IMR-90 (cell line): ENCODE measurements at places on chromosomes 6 and 20. TPM values are rescaled to one million over a fixed set of nuclear protein-coding genes. Genes with fewer than 3 reads are reported as not detected.

ARMC12 gene
- 0.56 and 0.74 TPM in 2 replicates for polyA plus RNA-seq

OPN5 gene
- not detected in 2 replicates for polyA plus RNA-seq

RAMACL gene
- 0.17 and 0.46 TPM in 2 replicates for polyA plus RNA-seq

MACROD2 gene
- 0.06 TPM in 1 of 2 replicates, not detected in the other for polyA plus RNA-seq

C20orf144 gene
- polyA plus RNA-seq = 0.16 and 0.19 TPM in 2 replicates

UQCC2 gene
- polyA plus RNA-seq = 34.5 and 44.5 TPM in 2 replicates

CST8 gene
- not detected in 2 replicates for polyA plus RNA-seq

HDAC2 gene
- polyA plus RNA-seq = 97.5 and 122 TPM in 2 replicates

ID4 gene
- 3.6 and 7.3 TPM in 2 replicates for polyA plus RNA-seq

TP53TG5 gene
- not detected in 2 replicates for polyA plus RNA-seq

TXNDC5 gene
- polyA plus RNA-seq = 239 and 274 TPM in 2 replicates

KIAA0408 gene
- 1.4 and 2.9 TPM in 2 replicates for polyA plus RNA-seq

TCP11 gene
- polyA plus RNA-seq = 0.30 and 0.34 TPM in 2 replicates

HSPA12B gene
- not detected in 2 replicates for polyA plus RNA-seq

TIAM2 gene
- 2.4 and 3.1 TPM in 2 replicates for polyA plus RNA-seq

DNA sequence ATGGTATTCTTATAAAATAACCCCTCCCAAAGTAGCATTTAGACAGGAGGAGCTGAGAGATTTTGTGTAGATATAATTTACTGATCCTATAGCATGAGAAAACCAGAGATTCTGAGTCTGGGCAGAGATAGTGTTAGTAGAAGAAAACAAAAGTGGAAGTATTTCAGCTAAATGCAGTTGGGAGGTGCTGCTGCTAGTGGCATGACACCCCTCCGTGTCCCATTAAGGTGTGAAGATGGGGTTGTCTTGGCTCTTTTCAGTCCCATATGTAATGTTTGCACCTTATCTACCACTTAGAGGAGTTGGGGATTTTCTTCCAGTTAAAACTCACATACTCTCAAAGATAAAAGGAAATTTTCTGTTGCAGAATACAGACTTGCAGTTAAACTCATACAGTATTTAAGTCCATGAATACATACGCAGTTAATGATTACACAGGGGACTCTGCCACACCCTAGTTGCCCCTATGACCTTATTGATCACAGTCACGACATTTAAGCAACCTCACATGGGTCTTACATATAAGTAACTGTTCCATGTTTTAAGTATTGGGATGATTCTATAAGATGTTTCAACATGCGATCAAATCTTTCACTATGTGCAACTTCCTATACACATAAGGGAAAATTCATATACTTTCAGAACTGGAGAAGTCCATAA is 11.5 kb downstream of the TAAR2 start:
- DNase-seq = no peak

DNA sequence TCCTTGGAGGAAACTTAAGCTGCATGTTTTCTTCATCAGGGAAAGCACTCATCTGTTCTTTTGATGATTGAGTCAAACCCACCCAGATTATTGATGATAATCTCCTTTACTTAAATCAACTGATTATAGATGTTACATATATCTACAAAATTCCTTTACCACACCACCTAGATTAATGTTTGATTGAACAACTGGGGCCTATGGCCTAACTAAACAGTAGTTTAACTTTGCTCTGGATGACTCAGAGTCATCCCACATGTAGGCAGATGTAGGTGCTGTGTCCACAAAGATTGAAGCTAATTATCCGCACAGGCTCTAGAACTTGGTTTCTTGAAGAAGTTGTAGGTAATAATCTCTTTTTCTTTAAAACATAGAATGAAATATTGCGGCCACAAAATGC is 42.2 kb downstream of the PKIB start:
- peak; percentile 24 for DNase-seq

DNA sequence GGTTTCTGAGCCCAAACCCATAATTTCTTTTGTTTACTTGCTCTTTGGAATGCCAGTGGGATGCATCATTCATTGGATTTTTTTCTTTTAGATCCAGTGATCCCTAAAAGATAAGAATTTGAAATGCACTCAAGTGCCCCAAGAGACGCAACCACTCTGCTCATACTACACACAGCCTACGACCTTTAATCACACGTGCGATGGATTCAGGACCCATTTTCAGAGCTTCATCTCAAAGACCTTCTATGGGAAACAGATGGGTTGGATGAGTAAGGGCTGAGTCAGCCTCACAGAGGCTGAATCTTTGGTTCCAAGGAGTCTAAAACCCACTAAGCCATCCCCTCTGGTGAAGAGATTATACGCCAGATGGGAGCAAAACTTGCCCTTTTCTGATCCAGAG is 265.5 kb upstream of the EXOC2 start:
- peak; percentile 89 for DNase-seq

DNA sequence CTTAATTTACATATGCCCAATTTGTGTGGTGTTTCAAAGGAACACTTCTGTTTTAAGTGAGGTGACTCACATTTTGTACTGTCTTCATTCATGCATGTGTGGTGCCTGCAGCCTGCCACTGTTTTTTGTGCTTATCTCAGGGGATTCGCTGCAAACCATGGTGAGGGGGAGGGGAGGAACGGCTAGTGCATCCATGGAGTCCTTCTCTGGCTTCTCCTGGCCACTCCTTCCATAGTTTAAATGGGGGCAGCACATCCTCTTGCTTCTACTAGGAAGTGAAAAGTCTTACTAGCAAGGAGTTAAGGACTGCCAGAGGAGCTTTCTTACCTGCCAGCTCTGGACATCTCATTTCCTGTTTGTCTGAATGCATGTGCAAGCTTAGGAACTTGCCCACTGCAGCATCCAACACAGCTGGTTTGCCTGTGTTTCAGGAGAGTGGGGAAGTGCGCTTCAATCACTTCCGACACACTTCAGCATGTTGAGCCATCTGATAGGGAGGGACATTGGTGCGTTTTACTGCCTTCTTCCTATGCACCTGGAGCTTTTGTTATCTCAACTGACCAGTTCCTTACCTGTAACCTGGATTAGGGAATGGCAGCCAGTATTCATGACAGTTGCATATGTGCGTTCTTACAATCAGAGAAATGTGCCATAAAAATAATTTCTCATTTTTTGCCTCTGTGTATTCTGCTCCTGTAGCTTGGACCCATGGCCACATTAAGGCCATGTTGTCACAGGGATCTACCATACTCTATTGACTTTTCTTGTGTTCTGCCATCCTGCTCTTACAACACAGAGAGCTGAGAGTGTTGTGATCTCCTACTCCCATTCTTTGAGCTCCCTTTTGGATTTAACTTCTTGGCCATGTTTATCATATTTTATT is 211.3 kb downstream of the ARID1B start:
- DNase-seq = no peak

GRCh38 chr6:109767961-109768360 is 76.9 kb downstream of the FIG4 start:
- no peak for DNase-seq

GRCh38 chr6:122109075-122109474 is 290.4 kb upstream of the HSF2 start:
- DNase-seq = no peak

DNA sequence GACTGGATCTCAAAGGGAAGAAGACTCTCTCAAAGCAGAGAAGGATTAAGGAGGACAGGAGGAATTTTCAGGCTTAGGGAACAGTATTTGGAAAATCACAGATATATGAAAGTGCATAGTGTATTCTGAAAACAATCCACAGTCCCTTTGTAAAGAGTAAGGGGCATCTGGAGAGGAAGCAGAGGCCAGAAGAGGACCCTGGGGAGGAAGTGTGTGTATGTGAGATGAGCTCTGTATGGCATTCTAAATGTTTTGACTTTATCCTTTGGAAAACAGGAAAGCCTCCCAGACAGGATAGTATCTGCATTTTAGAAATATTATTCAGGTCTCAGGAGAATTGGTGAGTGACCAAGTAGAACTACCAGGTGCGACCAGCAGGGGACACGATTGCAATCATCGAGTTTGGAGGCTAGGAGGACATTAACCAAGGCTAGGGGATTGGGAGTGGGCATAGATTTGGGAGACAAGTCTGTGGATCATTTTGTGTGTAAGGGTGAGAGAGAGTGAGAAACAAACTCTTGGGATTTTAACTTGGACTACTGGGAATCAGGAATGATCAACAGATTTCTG is 38.3 kb upstream of the FAM184A start:
- no peak for DNase-seq

DNA sequence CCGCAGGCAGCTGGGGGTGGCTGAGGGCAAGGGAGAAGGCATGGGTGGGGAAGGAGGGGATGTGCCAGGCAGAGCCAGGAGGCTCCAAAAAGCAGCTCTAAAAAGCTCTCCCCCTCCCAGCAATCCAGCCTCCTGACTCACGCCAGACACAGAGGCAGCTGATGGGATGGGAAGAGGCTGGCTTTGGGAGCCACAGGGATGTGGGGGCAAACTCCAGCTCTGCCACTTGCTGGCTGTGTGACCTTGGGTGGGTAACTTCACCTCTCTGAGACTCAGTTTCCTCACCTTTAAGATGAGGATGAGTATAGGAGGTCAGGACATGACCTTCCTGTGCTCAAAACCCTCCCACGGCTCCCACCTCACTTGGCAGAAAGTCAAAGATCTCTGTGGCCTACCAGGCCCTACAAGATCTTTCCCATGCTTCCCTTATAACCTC is 148.9 kb downstream of the CEBPB start:
- peak; percentile 69 for DNase-seq

DNA sequence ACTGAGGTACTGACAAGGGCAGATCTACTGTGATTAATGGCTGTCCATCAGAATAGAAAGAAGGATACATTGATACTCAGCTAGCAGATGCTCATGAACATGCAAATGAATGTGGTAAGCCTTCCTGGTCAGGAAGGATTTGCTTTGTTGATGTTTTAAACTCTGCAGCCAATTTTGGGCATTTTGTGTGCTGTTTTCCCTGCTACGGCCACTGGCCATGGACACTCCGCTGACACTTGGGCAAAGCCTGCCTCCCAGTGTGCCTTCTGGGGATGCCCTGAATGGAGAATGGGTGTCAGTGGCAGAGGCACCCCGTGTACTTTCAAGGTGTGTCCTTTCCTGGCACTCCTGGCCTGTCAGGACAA is 113.1 kb downstream of the SOBP start:
- DNase-seq = no peak

- DNase-seq = peak; percentile 78
Observed at GRCh38 chr6:40997234-40997957, 41.6 kb downstream of the UNC5CL start.

GRCh38 chr6:113829696-113830045 is 27.5 kb upstream of the MARCKS start:
- peak; percentile 51 for DNase-seq

GRCh38 chr6:149860834-149861602 is 3.1 kb downstream of the LRP11 start:
- no peak for DNase-seq

DNA sequence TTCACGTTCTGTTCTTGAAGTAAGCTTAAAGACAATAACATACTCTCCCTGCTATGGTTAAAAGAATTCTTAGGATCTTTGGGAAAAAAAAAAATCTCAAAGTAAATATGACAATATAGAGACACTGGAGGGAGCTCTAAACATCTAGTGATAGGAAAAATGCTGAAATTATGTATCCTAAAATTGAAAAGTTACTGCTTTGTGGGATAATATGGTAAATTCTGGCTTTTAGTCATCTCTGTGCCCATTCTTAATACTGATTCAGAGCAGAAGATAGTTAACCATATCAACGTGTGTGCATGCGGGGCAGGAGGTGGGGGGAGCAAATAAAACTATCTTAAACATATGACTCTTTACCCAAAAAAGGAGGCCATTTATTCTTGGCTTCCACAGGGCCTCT is 165.4 kb downstream of the GMPR start:
- DNase-seq = peak; percentile 27

DNA sequence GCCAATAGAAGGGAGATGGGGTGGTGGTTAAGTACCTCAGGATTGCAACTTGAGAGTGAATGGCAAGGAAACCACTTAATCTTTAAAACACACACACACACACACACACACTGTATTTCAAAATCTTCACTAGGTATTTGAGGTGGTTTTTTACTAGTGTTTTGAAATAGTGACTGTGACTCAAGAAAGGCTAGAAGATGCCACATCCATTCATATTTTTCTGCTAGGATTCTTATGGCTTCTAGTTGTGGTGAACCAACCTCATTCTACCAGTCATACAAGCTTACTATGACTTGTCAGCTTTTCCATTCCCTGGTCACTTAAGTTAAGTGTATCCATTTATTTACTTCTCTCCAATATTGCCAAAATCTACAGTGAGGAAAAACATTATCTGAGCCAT is 519.4 kb upstream of the JAG1 start:
- DNase-seq = peak; percentile 15

GRCh38 chr20:20092827-20093226 is 40.5 kb downstream of the CFAP61 start:
- no peak for DNase-seq

DNA sequence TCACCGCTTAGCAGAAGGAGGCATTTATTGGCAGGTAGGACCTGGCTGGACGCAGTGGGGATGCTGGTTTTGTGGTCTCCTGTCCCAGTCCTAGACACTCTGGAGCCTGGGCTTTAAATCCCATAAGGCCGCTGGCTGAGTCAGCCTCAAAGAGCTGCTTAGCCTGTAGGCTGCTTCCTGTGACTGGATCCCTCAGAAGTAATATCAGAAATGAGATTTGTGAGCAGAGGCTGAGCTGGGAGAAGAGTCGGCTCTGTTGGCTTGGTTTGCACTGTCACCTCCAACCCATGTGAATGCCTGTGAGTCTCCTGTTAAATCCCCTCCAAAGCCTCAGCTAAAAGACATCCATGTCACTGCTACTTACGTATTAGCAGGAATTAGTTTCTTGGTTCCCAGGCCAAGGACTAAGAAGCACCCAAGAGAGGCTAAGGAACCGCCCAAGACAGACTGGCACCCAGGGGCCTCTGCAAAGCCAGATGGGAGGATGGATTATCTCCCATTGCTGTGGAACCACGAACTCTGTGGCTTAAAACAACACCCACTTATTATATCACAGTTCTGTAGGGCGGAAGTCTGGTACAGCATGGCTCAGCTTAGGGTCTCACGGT is 289.4 kb downstream of the CDC5L start:
- no peak for DNase-seq

GRCh38 chr20:57680131-57680716 is 29.6 kb downstream of the PMEPA1 start:
- DNase-seq = no peak

- DNase-seq = no peak
Observed at GRCh38 chr6:146999766-147000165, 204.5 kb upstream of the STXBP5 start.

- no peak for DNase-seq
Observed at GRCh38 chr6:137957471-137957870, 90.4 kb downstream of the TNFAIP3 start.

DNA sequence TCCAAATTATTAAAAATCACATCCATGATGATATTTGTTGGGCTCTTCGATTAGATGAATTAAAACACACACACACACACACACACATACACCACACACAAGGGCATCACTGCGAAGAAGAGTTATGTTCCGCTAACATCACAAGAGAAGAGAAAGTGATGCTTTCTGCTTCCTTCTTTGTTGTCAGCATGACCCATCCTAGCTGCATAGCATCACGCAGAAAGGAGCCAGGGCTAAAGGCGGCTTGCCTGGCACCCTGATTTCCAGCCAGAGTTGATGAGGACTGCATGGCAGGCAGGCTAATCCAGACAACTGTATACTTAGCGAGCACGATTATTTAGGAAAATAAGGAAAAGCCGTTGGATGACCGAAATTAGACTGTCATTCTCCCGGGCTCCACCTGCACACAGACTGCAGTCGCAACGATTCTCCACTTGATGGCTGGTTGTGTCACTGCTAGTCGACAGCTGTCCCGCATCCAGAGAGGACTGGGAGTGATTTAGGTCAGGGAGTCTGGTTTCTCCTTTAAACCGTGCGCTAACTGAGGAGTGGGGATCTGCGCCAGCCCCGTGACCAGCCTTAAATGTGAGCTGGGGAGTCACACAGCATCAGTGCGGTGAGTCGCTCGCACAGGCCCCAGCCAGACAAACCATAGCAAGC is 70.6 kb upstream of the SOX4 start:
- no peak for DNase-seq

GRCh38 chr6:160791981-160792418 is 90.0 kb downstream of the PLG start:
- DNase-seq = no peak
